ENCODE measurements at places on chromosomes 5 and 9.

GRCh38 chr5:172172912-172173563 is 15.0 kb downstream of the STK10 start:
- DNase-seq, result no peak

- DNase-seq, result no peak
These were observed 6.2 kb downstream of the GAPT start for GRCh38 chr5:58497386-58497785.

- no peak for DNase-seq
These were observed 64.5 kb downstream of the STARD4 start for GRCh38 chr5:111447822-111448221.

DNA sequence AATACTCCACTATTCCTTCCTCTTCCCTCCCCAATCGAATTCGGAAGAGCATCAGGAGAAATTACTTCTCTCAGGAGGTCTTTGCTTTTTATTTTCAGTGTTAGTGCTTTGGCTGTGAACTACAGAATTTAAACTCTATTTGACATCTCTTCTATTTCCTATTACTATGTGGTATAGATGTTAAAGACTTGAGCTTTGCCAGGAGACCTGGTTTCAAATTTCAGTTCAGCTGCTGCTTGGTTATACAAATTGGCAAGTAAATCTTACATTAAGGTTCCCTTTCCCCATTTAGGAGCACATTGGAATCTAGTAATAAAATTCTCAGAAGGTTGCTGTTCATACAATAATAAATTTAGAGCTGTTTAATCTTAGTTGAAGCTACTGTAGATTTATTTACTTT is 13.1 kb downstream of the UHRF2 start:
- DNase-seq, result no peak

DNA sequence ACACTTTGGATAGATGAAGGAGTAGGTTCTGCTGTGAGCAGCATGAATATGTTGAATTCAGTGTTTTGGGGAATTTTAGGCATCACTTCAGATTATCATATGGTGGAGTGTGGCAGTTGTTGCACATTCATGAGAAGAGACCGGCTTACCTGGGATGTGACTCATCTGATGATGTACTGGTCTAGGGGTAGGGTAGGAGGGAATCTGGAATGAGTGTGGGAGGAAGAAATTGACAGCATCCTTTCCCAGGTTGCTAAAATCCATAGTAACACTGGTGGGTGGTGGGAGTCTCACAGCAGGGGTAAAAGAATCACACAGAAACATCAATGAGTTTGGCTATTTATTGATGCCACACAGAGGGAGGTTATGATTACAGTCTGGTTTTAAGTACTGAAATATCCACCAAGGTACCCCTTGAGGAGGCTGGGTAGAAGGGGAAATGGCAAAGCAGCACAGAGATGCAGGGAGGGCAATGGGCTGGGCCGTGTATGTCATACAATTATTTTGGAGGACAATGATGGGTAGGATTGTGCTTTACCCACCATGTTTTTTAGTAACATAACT is 82.5 kb downstream of the TARS1 start:
- DNase-seq, result no peak

GRCh38 chr5:73654171-73654811 is 28.3 kb downstream of the ARHGEF28 start:
- no peak for DNase-seq

Measured in stimulated activated CD4-positive, alpha-beta T cell treated with anti-CD3 and anti-CD28 coated beads, Interleukin-4, amount 100 ng/mL, for 48 hours (primary cell).